ENCODE measurements at places on chromosomes 12 and 14. TPM values are rescaled to one million over a fixed set of nuclear protein-coding genes. Genes with fewer than 3 reads are reported as not detected.

The ZDHHC17 gene
- 137 TPM for total RNA-seq

The USP44 gene
- 3.3 TPM for total RNA-seq

The GPR84 gene
- under 0.01 TPM for total RNA-seq

The FOXG1 gene
- total RNA-seq = not detected

The DENND5B gene
- 8.5 TPM for total RNA-seq

The KLRC2 gene
- not detected for total RNA-seq

The ATL1 gene
- total RNA-seq = 1.3 TPM

The ZNF605 gene
- 3.9 TPM for total RNA-seq
